ENCODE measurements at places on chromosomes 11 and 22. TPM values are rescaled to one million over a fixed set of nuclear protein-coding genes. Genes with fewer than 3 reads are reported as not detected.

The TSSK2 gene
- total RNA-seq, result not detected

GRCh38 chr11:119592642-119593041, 136.4 kb downstream of the NECTIN1 start:
- H3K4me3 ChIP-seq, result no peak overlapping the region
- no peaks in the 10 kb centered on the region for H3K4me1 ChIP-seq
- no peaks in the 10 kb centered on the region for H3K36me3 ChIP-seq
- no peak for DNase-seq

- H3K4me1 ChIP-seq, result no peaks in the 10 kb centered on the region
- no peaks in the 10 kb centered on the region for H3K27me3 ChIP-seq
- H3K4me3 ChIP-seq, result no peak overlapping the region
- H3K36me3 ChIP-seq, result no peaks in the 10 kb centered on the region
- no peak overlapping the region for H3K27ac ChIP-seq
These were observed 540.6 kb downstream of the LUZP2 start for GRCh38 chr11:25037431-25037830.

GRCh38 chr11:15935373-15935772, 421.0 kb downstream of the SOX6 start:
- H3K27ac ChIP-seq, result no peak overlapping the region
- DNase-seq, result no peak
- H3K27me3 ChIP-seq, result no peaks in the 10 kb centered on the region
- H3K4me1 ChIP-seq, result no peaks in the 10 kb centered on the region
- no peaks in the 10 kb centered on the region for H3K36me3 ChIP-seq

The SHANK2 gene
- 75.5 TPM for total RNA-seq

DNA sequence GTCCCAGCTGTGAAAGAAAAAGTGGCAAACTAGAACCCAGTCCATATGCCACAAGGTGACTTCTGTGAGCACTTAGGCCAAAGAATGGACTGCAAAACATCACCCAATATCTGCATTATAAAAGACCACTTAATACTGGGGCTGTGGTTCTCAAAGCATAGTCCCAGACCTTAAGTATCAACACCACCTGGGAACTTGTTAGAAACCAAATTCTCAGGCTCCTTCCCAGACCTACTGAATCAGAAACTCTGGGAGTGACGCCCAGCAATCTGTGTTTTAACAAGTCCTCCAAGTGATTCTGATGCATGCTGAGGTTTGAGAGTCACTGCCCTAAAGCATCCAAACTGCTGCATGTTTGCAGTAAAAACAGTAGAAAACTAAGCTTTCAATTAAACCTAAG, 81.3 kb downstream of the SERGEF start:
- H3K36me3 ChIP-seq, result no peaks in the 10 kb centered on the region
- no peak overlapping the region for H3K27ac ChIP-seq
- no peaks in the 10 kb centered on the region for H3K27me3 ChIP-seq
- no peak for DNase-seq
- no peak overlapping the region for H3K4me3 ChIP-seq

GRCh38 chr11:69943066-69943465, 123.8 kb upstream of the FGF3 start:
- no peak overlapping the region for H3K4me3 ChIP-seq
- H3K36me3 ChIP-seq, result no peaks in the 10 kb centered on the region
- no peak overlapping the region for H3K27ac ChIP-seq
- H3K27me3 ChIP-seq, result no peaks in the 10 kb centered on the region

The CD3G gene
- 1.4 TPM for total RNA-seq

- DNase-seq, result no peak
These were observed 24.4 kb upstream of the HSPA8 start for GRCh38 chr11:123086305-123086704.

GRCh38 chr11:47842749-47843148, 5.4 kb downstream of the NUP160 start:
- H3K27me3 ChIP-seq, result no peaks in the 10 kb centered on the region
- peaks cover 45% of the 10 kb centered on the region for H3K4me1 ChIP-seq
- no peak overlapping the region for H3K4me3 ChIP-seq
- DNase-seq, result no peak

- H3K36me3 ChIP-seq, result no peaks in the 10 kb centered on the region
- H3K4me1 ChIP-seq, result peaks cover 33% of the 10 kb centered on the region
- no peak overlapping the region for H3K4me3 ChIP-seq
- no peaks in the 10 kb centered on the region for H3K27me3 ChIP-seq
- H3K27ac ChIP-seq, result no peak overlapping the region
These were observed 54.9 kb downstream of the LINC01488 start for GRCh38 chr11:69536406-69536805.

The IFITM10 gene
- total RNA-seq, result 20.3 TPM

GRCh38 chr22:28505416-28506149, 174.1 kb downstream of the TTC28 start:
- H3K4me1 ChIP-seq, result no peaks in the 10 kb centered on the region
- no peaks in the 10 kb centered on the region for H3K36me3 ChIP-seq
- no peak overlapping the region for H3K4me3 ChIP-seq
- H3K27ac ChIP-seq, result no peak overlapping the region

GRCh38 chr22:40975366-40975765, 24.2 kb downstream of the RBX1 start:
- no peak for DNase-seq
- H3K4me3 ChIP-seq, result no peak overlapping the region
- H3K36me3 ChIP-seq, result peaks cover 9% of the 10 kb centered on the region
- H3K27me3 ChIP-seq, result no peaks in the 10 kb centered on the region

All from upper lobe of left lung (tissue), 6 donors.